ENCODE measurements at places on chromosomes 5 and 9. TPM values are rescaled to one million over a fixed set of nuclear protein-coding genes. Genes with fewer than 3 reads are reported as not detected.

GRCh38 chr9:84759300-84759750 lies 89.8 kb downstream of the NTRK2 start:
- no peak for DNase-seq

GRCh38 chr9:118734696-118735095 lies 634.5 kb downstream of the BRINP1 start:
- no peak for DNase-seq

GRCh38 chr9:100129772-100130171 lies 30.7 kb downstream of the INVS start:
- no peak for DNase-seq

DNA sequence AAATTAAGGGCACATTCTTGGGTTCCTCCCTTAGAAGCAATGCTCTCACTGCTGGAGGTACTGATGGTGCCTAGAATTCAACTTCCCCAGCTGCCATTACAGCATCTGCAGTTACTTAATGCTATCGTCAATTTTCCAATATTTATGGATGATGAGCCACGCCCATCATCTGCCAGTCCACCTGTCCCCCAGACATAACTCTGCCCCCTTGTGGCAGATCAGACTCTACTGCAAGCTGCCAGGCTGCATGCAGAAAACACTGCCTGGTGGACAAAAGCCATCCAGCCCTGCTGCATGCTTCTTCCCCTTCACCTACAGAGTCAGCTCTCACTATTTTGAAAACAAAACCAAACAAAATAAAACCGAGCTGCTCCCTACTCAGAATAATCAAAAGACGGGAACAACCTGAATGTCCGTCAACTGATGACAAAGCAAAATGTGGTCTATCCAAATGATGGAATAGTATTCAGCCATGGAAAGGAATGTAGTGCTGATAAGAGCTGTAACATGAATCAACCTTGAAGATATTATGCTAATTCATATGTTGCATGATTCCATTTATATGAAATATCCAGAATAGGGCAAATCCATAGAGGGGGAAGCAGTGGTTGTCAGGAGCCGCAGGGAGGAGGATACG lies 66.4 kb downstream of the RETREG1 start:
- DNase-seq, result no peak

DNA sequence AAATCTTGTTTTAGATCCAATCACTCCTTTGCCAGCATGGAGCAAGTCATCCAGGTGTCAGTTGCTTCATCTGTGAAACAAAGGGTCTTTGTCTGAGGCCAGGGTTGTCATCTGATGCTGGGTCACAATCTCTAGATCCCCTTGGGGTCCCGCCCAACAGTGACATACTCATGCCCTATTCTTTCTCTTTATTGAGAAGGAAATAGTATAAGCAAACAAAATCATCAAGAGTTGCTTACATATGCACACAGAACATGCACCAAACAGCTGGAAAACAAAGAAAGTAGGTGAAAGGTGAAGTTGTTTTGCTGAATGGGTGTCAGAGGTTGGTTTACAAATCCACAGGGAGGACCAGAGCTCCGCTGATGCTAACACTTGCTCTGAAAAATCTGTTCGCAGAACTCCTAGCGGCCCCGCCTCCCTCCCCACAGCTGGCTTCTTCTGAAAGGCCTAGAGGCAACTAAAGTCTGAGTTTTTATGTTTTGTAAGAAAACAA lies 106.1 kb upstream of the SLC44A1 start:
- DNase-seq, result peak; percentile 44

Gene PPP2R2B
- 0.94 TPM for total RNA-seq

Gene FGF1
- 1.4 TPM for total RNA-seq

- peak; percentile 16 for DNase-seq
Measured at GRCh38 chr5:98638701-98639100, 134.8 kb upstream of the RGMB start.

DNA sequence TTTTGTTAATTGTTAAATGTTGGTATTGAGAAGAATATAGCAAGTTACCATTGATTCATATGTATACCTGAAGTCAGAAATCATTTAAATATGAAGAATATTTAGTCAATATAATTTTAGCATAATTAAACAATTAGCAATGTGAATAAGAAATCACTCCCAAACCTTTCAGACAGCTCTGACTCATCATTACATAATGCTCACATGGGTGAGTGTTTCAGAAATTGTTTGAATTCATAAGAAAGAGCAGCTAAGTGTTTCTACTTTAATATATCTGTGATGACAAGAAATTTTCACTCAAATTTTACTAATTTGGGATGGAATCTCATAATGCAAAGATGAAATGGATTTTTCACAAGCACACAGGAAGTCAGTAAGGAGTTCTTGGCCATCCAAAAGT lies 42.0 kb upstream of the CDC42SE2 start:
- no peak for DNase-seq

DNA sequence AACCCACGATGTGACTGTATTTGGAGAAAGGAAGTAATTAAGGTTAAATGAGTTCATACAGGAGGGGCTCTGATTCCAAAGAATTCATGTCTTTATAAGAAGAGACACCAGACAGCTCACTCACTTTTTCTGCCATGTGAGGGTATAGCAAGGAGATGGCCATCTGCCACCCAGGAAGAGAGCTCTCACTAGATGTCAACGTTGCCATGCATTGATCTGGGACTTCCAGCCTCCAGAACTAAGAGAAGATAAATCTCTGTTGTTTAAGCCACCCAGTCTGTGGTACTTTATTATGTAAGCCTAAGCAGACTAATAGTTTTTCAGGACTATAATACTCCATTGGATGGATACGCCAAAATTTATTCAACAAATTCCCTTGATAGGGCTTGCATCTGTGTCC lies 89.8 kb upstream of the RAD23B start:
- no peak for DNase-seq

- DNase-seq, result no peak
Measured at GRCh38 chr5:108769352-108769751, 21.7 kb downstream of the FER start.

Gene ENHO
- 0.85 TPM for total RNA-seq

- DNase-seq, result no peak
Measured at GRCh38 chr5:146588331-146589027, 72.5 kb upstream of the GPR151 start.

All from lung (tissue), 17 donors.